ENCODE measurements at places on chromosomes 16 and 17.

DNA sequence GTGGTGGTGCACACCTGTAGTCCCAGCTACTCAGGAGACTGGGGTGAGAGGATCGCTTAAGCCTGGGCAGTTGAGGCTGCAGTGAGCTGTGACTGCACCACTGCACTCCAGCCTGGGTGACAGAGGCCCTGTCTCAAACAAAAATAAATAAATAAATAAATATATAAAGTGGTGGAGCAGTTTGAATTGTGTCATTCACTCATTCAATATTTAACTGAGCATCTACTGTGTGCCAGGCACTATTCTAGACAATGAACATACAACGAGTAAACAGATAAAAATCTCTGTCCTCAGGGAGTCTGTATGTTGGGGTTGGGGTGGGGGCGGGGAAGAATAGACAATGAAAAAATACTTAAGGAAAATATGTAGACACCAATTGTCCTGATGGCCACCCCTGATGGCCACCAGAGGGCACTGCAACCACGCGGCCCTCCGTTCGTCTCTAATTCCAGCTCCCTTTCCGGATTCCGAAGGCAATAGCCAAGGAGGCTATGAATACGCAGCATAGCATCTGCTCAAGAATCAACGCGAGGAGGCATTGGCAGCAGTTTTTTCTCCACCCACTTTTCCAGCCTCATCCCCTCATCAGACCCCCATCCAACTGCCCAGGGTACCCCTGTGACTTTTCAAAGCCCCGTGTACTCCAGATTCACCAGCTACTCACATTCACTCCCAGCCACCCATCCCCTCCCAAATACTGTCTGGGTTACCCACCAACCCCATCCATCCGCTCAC lies 21.4 kb downstream of the QPRT start:
- no peaks in the 10 kb centered on the region for H3K27me3 ChIP-seq
- H3K27ac ChIP-seq, result no peak overlapping the region
- peak; percentile 84 for DNase-seq
- H3K4me3 ChIP-seq, result no peak overlapping the region

- no peaks in the 10 kb centered on the region for H3K36me3 ChIP-seq
- H3K27ac ChIP-seq, result no peak overlapping the region
- peaks cover 32% of the 10 kb centered on the region for H3K27me3 ChIP-seq
These were observed 2.1 kb downstream of the KREMEN2 start for GRCh38 chr16:2966043-2966807.

- no peak for DNase-seq
- H3K27ac ChIP-seq, result no peak within 1 kb of the TSS
- H3K27me3 ChIP-seq, result no peaks in the 10 kb centered on the region
- peaks cover 2% of the 10 kb centered on the region for H3K4me1 ChIP-seq
- no peaks in the 10 kb centered on the region for H3K36me3 ChIP-seq
These were observed at the start of gene PIEZO1 for GRCh38 chr16:88785106-88785924. PIEZO1 (minus strand) TSS chr16:88785220; CDS start chr16:88784964, 256 bp downstream.

- H3K27ac ChIP-seq, result no peak overlapping the region
- H3K27me3 ChIP-seq, result no peaks in the 10 kb centered on the region
- DNase-seq, result no peak
- no peaks in the 10 kb centered on the region for H3K4me1 ChIP-seq
These were observed 44.4 kb downstream of the EEF2K start for GRCh38 chr16:22250522-22250921.

GRCh38 chr17:74176546-74177001 lies 26.9 kb upstream of the RPL38 start:
- no peak overlapping the region for H3K4me3 ChIP-seq
- no peak overlapping the region for H3K27ac ChIP-seq
- DNase-seq, result peak; percentile 85
- 0 out of 2 replicates have a peak, but pooled peaks cover 4% of the 10 kb centered on the region for H3K4me1 ChIP-seq
- no peaks in the 10 kb centered on the region for H3K27me3 ChIP-seq
- no peaks in the 10 kb centered on the region for H3K36me3 ChIP-seq

DNA sequence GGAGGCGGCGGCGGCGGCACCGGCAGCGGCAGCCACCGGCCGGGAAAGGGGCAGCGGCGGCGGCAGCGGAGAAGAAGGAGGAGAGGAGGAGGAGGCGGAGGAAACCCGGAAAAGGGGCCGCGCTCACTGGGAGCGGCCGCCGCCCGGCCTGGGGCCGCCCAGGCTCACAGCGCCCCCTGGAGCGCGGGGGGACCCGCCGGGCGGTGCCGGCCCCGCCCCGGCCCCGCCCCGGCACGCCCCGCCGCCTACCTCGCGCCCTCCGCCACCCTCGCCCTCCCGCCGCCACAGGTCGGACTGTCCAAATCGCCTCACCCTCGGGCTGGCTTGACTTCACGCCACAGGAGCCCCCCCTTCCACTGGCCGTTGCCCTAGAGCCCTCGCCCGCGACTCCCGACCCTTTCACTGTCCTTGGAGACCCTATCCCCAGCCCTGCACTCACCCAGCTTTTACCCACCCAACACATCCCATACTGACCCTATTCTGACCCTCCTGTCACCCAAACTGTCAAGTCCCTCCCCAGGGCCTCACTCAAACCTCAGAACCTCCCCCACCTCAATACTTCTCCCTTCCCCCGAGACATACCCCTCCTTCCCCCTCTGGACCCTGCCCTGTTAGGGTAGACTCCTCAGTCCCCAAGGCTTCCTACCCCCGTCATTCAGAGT lies at the start of gene CSNK2A2:
Gene CSNK2A2, minus strand, starts transcription at position 85 of the 662 bp plus-strand sequence. CDS start 370 bp downstream, outside the sequence.
- H3K27me3 ChIP-seq, result peaks cover 5% of the 10 kb centered on the region
- H3K36me3 ChIP-seq, result no peaks in the 10 kb centered on the region
- no peak within 1 kb of the TSS for H3K27ac ChIP-seq
- H3K4me1 ChIP-seq, result peaks cover 3% of the 10 kb centered on the region
- peak within 1 kb of the TSS; percentile 92 for H3K4me3 ChIP-seq

DNA sequence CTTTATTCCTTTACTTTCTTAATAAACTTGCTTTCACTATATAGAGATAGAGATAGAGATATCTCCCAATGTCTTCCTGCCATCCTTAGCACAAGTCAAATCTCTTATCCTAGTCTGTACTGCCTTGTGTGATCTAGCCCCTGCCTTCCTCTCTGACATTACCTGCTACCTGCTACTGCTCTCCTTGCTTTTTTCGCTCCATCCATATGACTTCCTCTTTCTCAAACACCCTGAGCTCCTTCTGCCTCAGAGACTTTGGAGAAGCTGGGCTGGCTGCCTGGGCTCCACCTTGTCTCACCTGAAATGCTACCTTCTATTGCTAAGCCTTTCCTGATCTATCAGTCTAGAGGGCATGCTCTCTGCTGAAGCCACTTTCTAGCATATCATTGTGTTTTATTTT lies 24.7 kb upstream of the WSB1 start:
- H3K4me3 ChIP-seq, result no peak overlapping the region
- DNase-seq, result no peak
- no peaks in the 10 kb centered on the region for H3K27me3 ChIP-seq
- H3K27ac ChIP-seq, result no peak overlapping the region
- H3K4me1 ChIP-seq, result no peaks in the 10 kb centered on the region
- no peaks in the 10 kb centered on the region for H3K36me3 ChIP-seq
